ENCODE measurements at places on chromosomes 12 and 14.

DNA sequence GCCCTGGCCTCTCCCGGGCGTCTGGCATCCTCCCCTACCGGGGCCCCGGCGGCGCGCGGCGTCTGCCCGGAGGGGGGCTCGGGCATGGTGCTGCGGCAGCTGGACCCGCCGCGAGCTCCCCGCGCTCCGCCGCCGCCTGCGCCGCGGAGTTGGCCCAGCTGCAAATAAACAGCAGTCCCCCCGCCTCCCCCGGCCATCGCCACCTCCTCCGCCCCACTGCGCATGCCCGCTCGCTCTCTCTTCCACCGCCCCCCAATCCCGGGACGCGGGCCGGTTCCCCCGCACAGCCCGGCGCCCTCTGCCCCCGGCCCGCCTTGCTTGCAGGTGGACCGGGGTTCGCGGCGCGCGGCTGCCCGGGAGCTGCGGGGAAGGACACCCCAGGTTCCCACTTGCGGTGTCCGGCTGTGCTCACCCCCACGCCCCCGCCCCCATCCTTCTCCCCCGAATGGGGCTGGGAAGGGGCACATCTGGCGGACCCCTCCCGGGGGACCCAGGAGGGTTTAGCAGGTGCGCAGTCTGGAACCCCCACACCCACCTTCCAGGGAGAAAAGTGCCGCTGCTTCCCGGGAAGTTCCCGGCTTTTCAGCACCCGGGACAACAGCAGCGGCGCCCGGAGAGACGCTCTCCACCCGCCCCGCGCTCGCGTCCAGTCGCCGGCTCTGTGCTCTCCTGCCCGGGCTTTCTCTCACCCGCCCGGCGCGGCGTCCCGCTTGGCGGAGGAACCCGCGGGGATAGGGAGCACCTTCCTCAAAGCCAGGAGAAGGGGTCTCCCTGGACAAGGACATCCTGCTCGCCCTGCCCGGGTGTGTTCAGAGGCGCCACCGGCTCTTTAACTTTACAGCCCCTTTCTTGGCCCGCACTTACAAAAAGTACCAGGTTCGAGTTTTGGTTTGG, at the start of gene TMTC1:
TSS of gene TMTC1 (minus strand) at position 170 of the 894 bp plus-strand sequence. CDS start 191 bp downstream, outside the sequence.
- peak; percentile 3 for DNase-seq

GRCh38 chr12:51008329-51009055, 17.7 kb downstream of the SLC11A2 start:
- DNase-seq, result no peak

- no peak for DNase-seq
Measured at GRCh38 chr14:69624136-69624535, 12.7 kb downstream of the SUSD6 start.

GRCh38 chr14:52008136-52008535, 18.8 kb downstream of the RTRAF start:
- no peak for DNase-seq

GRCh38 chr12:130422676-130423075, 85.0 kb downstream of the PIWIL1 start:
- DNase-seq, result no peak

- no peak for DNase-seq
Measured at GRCh38 chr14:100559455-100559854, 27.8 kb downstream of the BEGAIN start.

- DNase-seq, result no peak
Measured at GRCh38 chr12:15691388-15691787, 97.8 kb downstream of the EPS8 start.

DNA sequence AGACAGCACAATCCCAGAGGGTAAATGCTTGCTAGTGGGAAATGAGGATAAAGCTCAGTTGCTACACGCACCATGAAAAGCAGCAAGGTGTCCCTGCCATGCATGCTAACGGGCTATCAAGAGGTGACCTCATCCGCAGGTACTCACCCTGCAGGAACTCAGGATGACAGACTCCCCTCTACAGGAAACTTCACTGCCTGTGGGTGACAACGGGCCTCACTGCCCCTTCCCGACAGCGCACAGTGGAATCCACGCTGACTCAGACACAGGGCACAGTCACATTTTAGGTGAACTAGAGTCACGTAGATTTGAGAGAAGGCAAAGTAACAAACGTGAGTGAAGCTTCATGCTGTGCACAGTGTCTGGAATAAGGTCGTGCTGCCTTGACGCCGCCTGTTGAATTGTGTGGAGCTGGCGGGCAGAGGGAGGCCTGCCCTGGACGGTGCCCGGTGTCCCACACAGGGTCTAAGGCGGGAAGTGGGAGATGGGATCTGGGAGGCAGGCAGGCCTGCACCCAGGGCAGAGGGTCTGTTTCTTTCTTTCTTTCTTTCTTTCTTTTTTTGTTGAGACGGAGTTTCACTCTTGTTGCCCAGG, 331.8 kb downstream of the TMEM132D start:
- no peak for DNase-seq

GRCh38 chr12:114936148-114937079, 252.4 kb upstream of the TBX3 start:
- DNase-seq, result no peak

DNA sequence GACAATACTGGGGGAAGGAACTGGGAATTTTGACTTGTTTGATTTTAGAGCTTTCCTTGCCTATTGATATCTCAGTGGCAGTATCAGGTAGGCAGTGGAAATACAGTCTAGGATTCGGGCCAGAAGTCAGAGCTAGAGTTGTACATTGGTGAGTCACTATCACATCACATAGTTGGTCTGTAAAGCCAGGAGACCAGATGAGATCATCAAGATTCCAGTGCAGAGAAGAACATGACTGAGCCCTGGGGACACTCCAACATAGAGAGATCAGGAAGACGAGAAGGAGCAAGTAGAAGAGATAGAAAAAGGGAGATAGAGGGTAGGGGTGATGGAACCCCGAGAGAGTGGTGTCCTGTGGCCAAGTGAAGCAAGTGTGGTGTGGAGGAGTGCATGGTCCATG, 46.6 kb upstream of the NR1H4 start:
- no peak for DNase-seq

DNA sequence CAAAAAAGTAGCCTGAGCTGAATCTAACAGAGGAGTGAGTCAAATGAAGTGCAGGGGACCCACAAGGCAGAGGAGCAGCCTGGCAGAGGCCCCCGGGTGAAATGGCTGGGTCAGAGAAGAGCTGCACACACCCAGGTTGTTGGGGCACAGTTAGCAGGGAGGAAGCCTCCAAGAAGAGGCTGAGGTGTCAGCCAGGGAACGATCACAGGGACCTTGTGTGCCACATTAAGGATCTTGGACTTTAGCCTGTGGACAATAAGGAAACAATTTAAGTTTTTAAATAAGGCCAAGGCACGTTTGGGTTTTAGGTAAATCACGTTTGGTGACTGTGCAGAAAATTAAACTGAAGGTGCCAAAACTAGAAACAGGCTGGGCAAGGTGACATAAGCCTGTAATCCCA, 35.1 kb downstream of the OR10P1 start:
- no peak for DNase-seq

DNA sequence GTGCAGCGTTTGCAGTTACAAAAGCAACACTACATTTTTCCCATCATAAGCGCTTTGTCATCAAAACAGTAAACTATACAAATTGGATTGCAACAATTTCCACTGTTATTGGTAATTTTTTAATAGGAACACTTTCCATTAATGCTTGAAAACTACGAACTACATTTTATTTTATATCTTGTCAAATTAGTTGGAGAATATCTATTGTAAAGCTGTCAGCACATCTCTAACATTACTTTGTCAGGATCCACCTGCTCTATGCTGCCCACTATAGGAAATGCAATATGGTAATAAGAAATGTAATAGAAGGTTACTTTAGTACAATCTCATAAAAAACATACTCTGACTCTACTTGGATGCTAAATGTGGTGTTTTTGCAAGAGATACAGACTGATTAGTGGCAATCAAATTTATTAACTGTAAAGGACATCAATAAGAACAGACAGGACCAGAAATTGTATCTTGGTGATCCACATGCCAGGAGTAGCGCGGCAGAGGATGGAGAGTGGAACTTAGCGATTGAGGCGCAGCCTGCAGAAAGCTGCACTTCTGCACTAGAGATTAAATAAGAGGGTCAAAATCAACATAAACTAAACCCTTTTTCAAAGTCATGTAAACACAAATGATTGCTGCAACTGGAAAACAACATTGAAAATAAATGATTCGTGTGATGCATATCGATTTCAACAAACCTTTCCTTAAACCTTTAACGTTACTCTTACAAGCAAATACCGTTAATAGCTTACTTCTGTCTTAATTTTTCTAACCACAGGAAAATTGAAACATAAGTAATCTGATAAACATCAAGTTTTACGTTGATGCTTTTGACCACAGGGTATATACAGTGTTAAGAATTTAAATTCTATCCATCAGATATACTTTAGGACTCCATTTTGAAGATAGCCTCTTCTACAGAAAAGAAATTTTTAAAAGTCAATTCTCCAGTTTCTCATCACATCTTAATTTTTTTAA, 3.6 kb upstream of the ARID2 start:
- peak; percentile 63 for DNase-seq

DNA sequence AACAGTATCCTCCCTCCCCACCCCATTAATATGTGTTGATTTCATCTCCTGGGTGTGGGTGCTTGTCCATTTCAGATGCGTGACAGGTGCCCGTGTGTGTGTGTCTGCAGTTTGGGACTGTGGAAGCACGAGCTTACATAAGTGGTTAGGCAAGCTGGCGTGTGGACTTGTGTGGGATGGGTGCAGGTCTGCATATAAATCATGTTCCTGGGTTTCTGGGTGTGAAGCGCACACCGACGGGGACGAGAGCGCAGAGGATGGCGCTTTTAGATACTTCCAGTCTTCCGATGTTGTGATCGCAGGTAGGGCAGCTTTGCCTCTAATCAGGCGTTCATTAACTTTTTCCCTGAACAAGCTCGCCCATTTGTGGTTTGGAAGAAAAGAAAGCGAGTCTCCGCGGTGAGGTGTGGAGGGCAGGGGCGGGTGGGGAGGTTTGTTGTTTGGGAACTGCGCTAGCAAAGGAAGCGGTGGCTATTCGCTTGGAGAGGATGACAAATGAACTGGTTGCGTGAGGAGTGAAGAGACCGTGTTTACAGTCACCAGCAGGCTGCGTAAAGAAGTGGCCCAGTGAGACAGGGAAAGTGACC, 865 bp downstream of the RGS6 start:
- DNase-seq, result peak; percentile 14

DNA sequence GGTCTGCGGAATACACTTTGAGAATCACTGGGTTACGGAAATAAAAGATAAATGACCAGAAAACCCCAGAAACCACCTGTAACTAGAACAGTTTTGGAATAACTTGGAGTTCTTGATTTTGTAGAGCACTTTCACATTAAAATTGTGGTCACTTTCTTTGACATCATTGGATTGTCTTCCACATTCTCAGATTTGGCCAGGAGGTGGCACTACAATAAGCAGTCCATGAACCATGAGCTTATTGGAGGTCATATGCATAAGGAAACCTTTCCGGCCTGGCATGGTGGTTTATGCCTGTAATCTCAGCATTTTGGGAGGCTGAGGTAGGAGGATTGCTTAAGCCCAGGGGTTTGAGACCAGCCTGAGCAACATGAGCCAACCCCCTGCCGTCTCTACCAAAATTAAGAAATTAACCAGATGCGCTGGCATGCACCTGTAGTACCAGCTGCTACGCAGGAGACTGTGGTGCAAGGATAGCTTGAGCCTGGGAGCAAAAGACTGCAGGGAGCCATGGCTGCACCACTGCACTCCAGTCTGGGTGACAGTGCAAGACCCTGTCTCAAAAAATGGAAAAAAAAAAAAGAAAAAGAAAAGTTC, 107.7 kb upstream of the CAND1 start:
- peak; percentile 40 for DNase-seq

DNA sequence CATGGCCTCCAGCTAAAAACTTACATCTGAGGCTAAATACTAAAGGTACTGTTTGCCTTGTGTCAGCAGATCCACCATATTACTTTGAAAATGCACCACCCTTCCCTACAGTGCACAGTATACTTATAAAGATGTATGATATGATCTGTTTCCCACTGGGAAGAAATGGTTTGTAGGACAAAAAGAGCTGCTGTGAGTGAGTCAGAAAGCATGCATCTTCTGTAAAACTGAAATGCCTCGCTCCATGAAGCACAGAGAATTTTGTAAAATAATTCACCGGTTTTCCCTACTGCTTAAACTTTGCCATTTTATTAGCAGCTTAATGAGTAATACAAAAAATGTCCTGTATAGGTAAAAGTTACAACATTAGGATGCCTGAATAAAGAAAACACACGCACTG, 68.8 kb downstream of the MDGA2 start:
- no peak for DNase-seq

- DNase-seq, result no peak
Measured at GRCh38 chr12:12400793-12401192, 43.9 kb downstream of the BORCS5 start.

DNA sequence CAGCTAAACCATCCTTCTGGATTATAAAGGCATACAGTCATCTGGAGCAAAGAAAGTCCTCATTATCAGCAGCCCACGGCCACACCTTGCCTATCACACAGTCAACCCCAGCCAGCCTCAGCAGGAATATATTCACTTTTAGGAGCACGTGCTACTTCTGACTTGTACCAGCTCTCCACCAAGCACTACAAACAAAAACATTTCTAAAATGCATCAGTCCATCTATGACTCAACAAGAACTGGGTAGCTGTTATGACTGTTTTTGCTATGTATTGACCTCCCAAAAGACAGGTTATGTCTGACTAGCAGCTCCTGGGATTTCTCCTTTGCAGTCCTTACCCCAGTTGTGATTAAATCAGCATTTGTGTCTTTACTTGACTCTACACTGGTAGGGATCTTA, 31.2 kb downstream of the NUAK1 start:
- DNase-seq, result no peak

DNA sequence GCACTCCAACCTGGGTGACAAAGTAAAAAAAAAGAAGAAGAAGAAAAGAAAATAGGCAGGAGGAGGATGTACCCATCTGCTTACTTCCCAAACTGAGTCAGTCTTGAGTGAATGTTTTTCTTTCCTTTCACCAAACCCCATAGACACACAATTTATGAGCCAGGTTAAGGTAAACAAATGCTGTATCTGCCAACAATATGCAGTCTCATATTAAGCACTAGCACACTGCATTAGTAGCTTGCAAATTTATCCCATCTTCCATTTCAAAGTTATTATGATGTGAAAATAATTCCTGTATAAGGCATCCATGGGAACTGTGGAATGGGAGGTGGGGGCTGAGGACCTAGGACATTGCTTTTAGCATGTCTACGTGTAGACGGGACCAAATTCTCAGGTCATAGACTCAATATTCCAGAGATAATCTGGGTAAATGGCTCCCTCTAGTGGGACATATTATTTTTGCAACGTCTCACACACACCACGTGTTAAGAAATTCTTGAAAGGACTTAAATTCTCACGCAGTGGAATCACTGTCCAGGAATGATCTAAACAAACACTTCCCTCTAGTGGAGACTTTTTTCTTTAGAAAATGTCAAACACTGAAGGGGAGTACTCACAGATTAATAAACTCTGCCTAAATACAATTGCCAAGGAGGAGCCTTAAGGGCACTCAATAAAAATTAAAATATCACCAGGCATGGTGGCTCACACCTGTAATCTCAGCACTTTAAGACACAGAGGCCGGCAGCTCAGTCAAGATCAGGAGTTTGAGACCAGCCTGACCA, 17.1 kb upstream of the OR10P1 start:
- DNase-seq, result peak; percentile 81

All from activated CD4-positive, alpha-beta T cell treated with anti-CD3 and anti-CD28 coated beads, Interleukin-2, Interleukin-4, amounts not matched to agents 100 ng/mL and 50 ng/mL, durations not matched to agents 16 hours and 8 hours (primary cell).